ENCODE measurements at places on chromosomes 7 and 10. TPM values are rescaled to one million over a fixed set of nuclear protein-coding genes. Genes with fewer than 3 reads are reported as not detected.

The CARD11 gene
- 1.8 TPM for total RNA-seq

The KCNIP2 gene
- 5.1 TPM for total RNA-seq

The GBF1 gene
- total RNA-seq, result 41.2 TPM

The CNPY1 gene
- total RNA-seq, result not detected

The NUPR2 gene
- total RNA-seq, result 3.0 TPM

The ALOX5 gene
- 17.9 TPM for total RNA-seq

The ITPRID1 gene
- not detected for total RNA-seq

The TCAF2 gene
- 2.3 TPM for total RNA-seq

The CHAT gene
- not detected for total RNA-seq

The MBLAC1 gene
- 4.8 TPM for total RNA-seq

The PARD3 gene
- total RNA-seq, result 69.8 TPM

The CCDC146 gene
- 11.1 TPM for total RNA-seq
